ENCODE measurements at places on chromosomes 6 and 20.

- DNase-seq = no peak
Observed at GRCh38 chr6:169958510-169958909, 207.1 kb downstream of the ERMARD start.

GRCh38 chr20:45358282-45359068 lies 4.5 kb upstream of the SYS1 start:
- no peak for DNase-seq

DNA sequence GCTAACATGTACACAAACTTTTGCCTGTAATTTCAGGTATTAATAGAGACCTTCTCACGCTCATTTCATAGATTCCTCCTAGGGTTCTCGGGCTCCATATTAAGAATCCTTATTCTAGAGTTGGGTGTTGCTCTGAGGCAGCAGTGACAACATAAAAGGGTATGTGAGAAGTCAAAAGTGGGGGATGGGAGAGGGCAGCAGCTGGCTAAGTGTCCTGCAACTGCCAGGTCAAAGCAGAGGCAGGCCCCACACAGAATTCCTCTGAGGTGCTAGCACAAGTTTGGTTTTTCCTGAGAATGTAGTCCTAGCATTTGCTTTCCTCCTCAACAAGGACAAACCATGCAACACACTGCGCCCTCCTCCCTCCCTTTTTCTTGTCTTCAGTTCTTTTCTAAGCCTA lies 4.6 kb downstream of the NSFL1C start:
- no peak for DNase-seq

DNA sequence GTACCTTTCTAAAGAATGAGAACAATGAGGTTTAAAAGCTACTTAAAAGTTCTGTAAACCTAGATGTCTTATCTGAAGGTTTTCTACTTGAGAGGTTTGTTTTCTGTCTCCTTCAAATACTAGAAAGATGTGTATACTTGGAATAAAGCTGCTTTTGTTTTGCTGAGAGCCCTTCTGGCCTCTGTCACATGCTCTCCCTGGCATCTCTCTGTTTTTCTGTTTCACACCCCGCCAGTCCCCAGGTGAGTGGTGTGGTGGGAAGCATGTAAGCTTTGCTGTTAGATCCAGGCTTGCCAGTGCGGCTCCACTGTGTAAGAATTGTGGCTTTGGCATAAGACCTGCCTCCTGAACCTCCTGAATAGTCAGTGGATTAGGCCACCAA lies 56.8 kb downstream of the SNX9 start:
- no peak for DNase-seq

GRCh38 chr20:40980106-40980827 lies 48.4 kb upstream of the TOP1 start:
- no peak for DNase-seq
